ENCODE measurements at places on chromosomes 5 and 9. TPM values are rescaled to one million over a fixed set of nuclear protein-coding genes. Genes with fewer than 3 reads are reported as not detected.

- H3K4me3 ChIP-seq, result no peak overlapping the region
- no peaks in the 10 kb centered on the region for H3K4me1 ChIP-seq
- no peak overlapping the region for H3K27ac ChIP-seq
- no peaks in the 10 kb centered on the region for H3K36me3 ChIP-seq
Measured at GRCh38 chr9:134489621-134490408, 151.8 kb upstream of the COL5A1 start.

TMEM171 gene
- total RNA-seq, result not detected

DNA sequence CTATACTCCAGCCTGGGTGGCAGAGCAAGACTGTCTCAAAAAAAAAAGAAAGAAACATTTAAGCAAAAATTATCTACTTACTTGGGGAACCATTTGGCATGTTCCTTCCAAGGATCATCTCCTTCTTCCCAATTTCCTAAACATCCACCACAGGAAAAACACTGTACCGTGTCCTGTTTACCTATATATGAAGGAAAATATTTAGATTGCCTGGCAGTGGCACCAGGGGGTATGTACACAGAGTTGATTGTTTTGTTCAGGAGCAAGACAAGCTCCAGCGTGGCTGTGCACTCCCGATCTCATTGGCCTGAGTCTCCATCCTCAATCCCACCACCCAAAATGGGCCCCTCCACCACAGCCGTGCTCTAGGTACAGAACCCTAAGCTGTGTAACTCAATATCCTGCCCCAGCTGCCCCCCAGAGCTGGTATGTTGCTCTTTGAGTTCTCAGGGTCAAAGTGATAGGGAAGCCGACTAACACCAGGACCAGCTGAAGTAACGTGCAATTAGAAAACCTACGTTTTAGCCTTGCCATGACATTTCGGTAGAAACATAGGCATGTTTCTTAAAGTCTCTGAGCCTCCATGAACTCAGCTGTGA lies 13.8 kb downstream of the NAIP start:
- H3K36me3 ChIP-seq, result no peaks in the 10 kb centered on the region
- no peak overlapping the region for H3K4me3 ChIP-seq
- H3K27me3 ChIP-seq, result no peaks in the 10 kb centered on the region
- H3K4me1 ChIP-seq, result no peaks in the 10 kb centered on the region

GRCh38 chr9:113184539-113184938 lies 33.7 kb downstream of the SLC31A2 start:
- H3K27me3 ChIP-seq, result no peaks in the 10 kb centered on the region
- H3K4me3 ChIP-seq, result no peak overlapping the region
- no peaks in the 10 kb centered on the region for H3K4me1 ChIP-seq
- no peak for DNase-seq
- peaks cover 60% of the 10 kb centered on the region for H3K36me3 ChIP-seq

GRCh38 chr5:149212198-149212951 lies 59.3 kb upstream of the AFAP1L1 start:
- no peaks in the 10 kb centered on the region for H3K27me3 ChIP-seq
- H3K27ac ChIP-seq, result peak overlapping the region; percentile 35
- H3K36me3 ChIP-seq, result no peaks in the 10 kb centered on the region

PDE4D gene
- total RNA-seq, result 169 TPM

All from sigmoid colon (tissue), 7 donors.